Keratinocyte (primary cell): ENCODE measurements at places on chromosomes 1 and 21. TPM values are rescaled to one million over a fixed set of nuclear protein-coding genes. Genes with fewer than 3 reads are reported as not detected.

GRCh38 chr1:17513131-17513530, 26.4 kb upstream of the ARHGEF10L start:
- H3K36me3 ChIP-seq, result no peaks in the 10 kb centered on the region
- no peaks in the 10 kb centered on the region for H3K4me1 ChIP-seq
- no peaks in the 10 kb centered on the region for H3K27me3 ChIP-seq
- H3K4me3 ChIP-seq, result no peak overlapping the region
- H3K27ac ChIP-seq, result no peak overlapping the region

DNA sequence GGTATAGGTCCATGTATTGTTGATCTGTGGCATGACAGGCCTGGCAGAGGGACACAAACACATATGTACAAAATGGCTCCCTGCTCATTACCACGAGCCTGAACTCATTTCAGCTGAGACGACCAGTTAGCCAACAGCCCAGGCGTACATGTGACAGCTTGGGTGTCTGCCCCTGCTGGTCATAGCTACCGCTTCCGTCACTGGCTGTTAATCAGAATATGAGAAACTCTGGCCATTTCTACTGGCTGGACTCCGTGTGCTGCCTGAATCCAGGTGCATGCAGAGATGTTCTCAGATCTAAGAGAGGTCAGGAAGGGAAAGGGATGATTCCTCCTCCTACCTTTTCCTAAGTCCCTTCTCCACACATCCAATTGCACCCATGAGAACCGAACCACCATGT, 144.5 kb downstream of the PBX1 start:
- H3K36me3 ChIP-seq, result no peaks in the 10 kb centered on the region
- no peaks in the 10 kb centered on the region for H3K27me3 ChIP-seq
- no peak overlapping the region for H3K4me3 ChIP-seq
- DNase-seq, result no peak
- no peak overlapping the region for H3K27ac ChIP-seq

DNA sequence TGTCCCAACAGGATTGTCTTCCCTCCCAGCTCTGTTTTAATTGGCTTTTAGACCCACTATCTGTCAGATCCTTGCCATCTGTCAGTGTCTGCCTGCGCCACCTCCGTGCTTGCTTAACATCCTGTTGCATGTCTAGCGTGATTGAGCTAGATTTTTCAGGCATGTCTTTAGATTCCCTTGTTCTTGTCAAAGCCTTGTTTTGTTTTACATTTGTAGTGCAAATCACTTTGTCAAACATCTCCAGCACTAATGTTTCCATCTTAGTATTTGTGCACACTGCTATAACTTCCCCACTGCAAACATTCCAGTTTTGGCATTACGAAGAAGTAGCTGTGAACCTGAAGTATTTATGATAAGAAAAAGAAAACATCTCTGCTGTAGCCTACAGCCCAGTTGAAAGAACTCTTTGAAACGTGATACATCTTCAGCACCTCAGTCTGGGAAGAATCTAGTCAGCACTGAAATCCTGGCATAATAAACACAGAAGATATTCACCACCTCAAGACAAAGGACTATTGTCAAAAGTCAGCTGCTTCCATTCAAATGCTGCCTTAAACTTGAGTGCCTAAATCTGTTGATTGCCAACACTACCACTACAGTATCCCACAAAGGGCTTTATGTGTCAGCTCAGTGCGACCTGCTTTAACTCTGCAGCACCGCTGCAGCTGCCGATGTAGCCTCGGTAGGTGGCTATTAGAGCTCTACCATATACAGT, 105.0 kb downstream of the FNBP1L start:
- DNase-seq, result no peak
- no peak overlapping the region for H3K4me3 ChIP-seq
- H3K27me3 ChIP-seq, result no peaks in the 10 kb centered on the region
- H3K4me1 ChIP-seq, result peaks cover 4% of the 10 kb centered on the region
- peaks cover 5% of the 10 kb centered on the region for H3K36me3 ChIP-seq
- H3K27ac ChIP-seq, result no peak overlapping the region

- no peaks in the 10 kb centered on the region for H3K27me3 ChIP-seq
- H3K36me3 ChIP-seq, result peaks cover 13% of the 10 kb centered on the region
- H3K4me1 ChIP-seq, result no peaks in the 10 kb centered on the region
- no peak overlapping the region for H3K27ac ChIP-seq
- DNase-seq, result no peak
Observed at GRCh38 chr1:113940365-113941244, 11.5 kb downstream of the HIPK1 start.

GRCh38 chr1:51950701-51951100, 39.8 kb downstream of the RAB3B start:
- H3K4me1 ChIP-seq, result peaks cover 21% of the 10 kb centered on the region

Gene PM20D1
- polyA plus RNA-seq, result 0.03 to 0.05 TPM (median 0.04 TPM) in 3 replicates

- H3K4me1 ChIP-seq, result peaks cover 23% of the 10 kb centered on the region
- no peak for DNase-seq
Observed at GRCh38 chr1:159261311-159261710, 40.8 kb upstream of the FCER1A start.

GRCh38 chr1:111924786-111925185, 64.7 kb downstream of the KCND3 start:
- no peak for DNase-seq
- H3K4me3 ChIP-seq, result no peak overlapping the region
- H3K36me3 ChIP-seq, result no peaks in the 10 kb centered on the region
- H3K27me3 ChIP-seq, result peaks cover 3% of the 10 kb centered on the region
- H3K27ac ChIP-seq, result no peak overlapping the region
- H3K4me1 ChIP-seq, result peaks cover 9% of the 10 kb centered on the region

DNA sequence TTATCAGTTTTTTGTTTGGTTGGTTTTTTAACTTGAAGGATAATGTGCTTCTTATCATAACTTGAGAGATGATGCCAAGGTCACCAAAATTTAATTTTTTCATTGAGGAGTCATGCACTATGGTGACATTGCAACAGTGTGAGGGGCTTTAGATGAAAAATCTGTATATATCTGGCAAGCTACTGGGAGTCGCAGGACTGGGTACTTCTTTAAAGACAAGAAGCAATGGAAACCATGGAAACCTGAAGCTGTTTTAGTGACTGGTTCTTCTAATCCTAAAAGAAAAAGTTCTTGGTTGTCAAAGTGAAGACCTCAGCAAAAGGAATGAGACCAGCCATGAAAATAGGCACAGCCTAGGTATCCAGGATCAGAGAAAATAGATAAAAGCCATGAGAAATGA, 31.1 kb downstream of the ZC3H11B start:
- H3K27me3 ChIP-seq, result no peaks in the 10 kb centered on the region
- no peak overlapping the region for H3K4me3 ChIP-seq
- no peaks in the 10 kb centered on the region for H3K36me3 ChIP-seq

Gene SLFNL1
- 0.04 TPM in 1 of 3 replicates, not detected in the others for polyA plus RNA-seq

DNA sequence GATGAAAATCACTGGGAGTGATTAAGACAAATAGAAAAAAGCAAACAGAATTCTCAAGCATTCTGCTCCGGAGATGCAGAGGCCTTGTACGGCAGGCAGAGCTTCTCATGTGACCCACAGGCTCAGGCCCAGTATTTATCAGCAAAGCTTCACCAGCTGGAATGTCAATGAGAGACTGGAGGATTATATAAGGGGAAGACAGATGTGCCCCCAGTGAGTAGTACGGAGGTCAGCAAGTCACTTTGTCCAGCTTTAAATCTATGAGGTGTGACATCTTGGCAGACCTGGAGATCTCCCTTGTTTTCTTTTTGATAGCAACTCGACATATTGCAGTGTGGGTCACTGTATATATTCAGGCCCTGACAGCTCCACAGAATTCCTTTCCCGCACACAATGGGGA, 106.8 kb downstream of the HHIPL2 start:
- H3K4me3 ChIP-seq, result no peak overlapping the region
- H3K4me1 ChIP-seq, result no peaks in the 10 kb centered on the region
- DNase-seq, result no peak
- H3K27me3 ChIP-seq, result no peaks in the 10 kb centered on the region
- no peak overlapping the region for H3K27ac ChIP-seq
- no peaks in the 10 kb centered on the region for H3K36me3 ChIP-seq

DNA sequence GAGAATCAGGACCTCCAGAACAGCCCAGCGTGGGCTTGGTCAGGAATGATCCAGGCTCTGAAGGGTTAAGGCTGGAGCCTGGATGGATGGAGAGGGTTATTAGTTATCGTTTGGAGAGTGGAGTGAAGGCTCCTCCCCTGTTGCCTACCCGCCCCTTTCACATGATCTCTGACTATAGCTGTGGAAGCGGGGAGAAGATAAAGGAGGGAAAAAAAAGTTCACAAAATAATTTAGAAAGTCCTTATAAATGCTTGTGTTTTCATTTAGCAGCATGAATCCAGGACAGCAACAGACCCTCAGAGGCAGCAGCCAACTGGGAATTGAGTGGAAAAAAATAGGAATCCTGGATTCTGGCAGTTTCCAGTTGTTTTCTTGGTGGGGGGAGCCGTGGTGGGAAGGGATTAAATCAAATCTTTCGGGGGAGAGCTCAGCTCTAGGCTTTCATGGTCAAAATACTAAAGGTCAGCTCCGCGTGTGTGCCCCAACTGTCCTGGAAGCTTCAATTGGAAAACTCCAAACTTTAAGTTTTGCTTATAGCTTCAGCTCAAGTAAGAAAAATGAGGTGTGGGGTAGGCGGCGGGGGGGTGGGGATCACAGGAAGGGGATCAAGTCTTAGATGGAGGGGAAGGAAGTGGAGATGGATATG, 595 bp upstream of the DDR2 start:
- H3K36me3 ChIP-seq, result no peaks in the 10 kb centered on the region
- H3K4me1 ChIP-seq, result no peaks in the 10 kb centered on the region
- no peak overlapping the region for H3K27ac ChIP-seq
- H3K27me3 ChIP-seq, result no peaks in the 10 kb centered on the region
- no peak for DNase-seq

GRCh38 chr1:4022715-4023114, 122.6 kb upstream of the C1orf174 start:
- H3K27ac ChIP-seq, result no peak overlapping the region
- DNase-seq, result no peak
- no peaks in the 10 kb centered on the region for H3K27me3 ChIP-seq
- H3K4me1 ChIP-seq, result no peaks in the 10 kb centered on the region
- no peaks in the 10 kb centered on the region for H3K36me3 ChIP-seq

DNA sequence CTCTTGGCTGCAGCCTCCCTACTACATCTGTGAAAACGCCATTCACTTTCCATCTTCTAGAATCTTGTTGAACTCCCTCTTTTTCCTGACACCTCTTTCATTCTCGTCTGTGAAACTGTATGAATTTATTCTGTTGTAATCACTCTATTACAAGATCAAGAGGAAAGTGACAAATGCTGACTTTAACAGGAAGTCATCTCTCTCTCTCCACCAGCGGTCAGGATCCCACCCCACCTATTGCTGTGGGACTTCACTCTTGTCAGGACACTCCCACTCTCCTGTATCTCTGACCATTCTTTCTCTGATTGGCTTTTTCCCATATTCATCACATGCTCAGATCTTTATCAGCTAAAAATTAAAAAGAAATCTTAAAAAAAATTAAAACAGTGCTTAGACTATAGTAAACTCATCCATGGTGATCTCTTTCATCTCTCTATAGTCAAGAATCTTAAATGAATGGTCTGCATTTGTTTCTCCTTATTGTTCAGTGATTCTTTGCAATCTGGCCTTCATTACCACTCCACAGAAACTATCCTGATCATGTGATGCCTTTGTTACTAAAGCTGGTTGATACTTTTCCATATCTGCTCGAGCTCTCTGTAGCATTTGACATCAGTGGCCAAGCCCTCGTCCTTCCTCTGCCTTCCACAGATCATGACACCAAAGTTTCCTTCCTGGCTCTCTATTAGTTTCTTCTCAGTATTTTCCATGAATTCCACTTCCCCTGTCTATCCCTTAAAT, 113.6 kb downstream of the UCHL5 start:
- H3K4me3 ChIP-seq, result no peak overlapping the region
- H3K27ac ChIP-seq, result no peak overlapping the region
- no peaks in the 10 kb centered on the region for H3K4me1 ChIP-seq
- DNase-seq, result no peak
- peaks cover 1% of the 10 kb centered on the region for H3K36me3 ChIP-seq
- no peaks in the 10 kb centered on the region for H3K27me3 ChIP-seq

Gene CFAP141
- not detected in 3 replicates for polyA plus RNA-seq

Gene NKAIN1
- 0.04 TPM in 1 of 3 replicates, not detected in the others for polyA plus RNA-seq

DNA sequence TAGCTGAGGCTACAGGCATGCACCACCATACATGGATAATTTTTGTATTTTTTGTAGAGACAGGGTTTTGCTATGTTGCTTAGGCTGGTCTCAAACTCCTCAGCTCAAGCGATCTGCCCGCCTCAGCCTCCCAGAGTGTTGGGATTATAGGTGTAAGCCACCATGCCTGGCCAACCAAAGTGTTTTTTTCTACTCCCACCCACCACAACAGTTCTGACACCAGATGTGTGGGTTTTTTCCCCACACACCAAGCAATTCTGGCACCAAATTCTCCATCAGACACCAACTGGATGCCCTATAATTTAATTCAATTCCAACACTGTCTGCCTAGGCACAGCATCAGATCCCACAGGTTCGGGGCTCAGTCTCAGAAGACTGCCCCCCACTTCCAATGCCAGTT, 20.6 kb upstream of the KLHDC8A start:
- H3K36me3 ChIP-seq, result no peaks in the 10 kb centered on the region
- DNase-seq, result no peak
- H3K27ac ChIP-seq, result no peak overlapping the region
- H3K4me1 ChIP-seq, result peaks cover 29% of the 10 kb centered on the region
- H3K4me3 ChIP-seq, result no peak overlapping the region

DNA sequence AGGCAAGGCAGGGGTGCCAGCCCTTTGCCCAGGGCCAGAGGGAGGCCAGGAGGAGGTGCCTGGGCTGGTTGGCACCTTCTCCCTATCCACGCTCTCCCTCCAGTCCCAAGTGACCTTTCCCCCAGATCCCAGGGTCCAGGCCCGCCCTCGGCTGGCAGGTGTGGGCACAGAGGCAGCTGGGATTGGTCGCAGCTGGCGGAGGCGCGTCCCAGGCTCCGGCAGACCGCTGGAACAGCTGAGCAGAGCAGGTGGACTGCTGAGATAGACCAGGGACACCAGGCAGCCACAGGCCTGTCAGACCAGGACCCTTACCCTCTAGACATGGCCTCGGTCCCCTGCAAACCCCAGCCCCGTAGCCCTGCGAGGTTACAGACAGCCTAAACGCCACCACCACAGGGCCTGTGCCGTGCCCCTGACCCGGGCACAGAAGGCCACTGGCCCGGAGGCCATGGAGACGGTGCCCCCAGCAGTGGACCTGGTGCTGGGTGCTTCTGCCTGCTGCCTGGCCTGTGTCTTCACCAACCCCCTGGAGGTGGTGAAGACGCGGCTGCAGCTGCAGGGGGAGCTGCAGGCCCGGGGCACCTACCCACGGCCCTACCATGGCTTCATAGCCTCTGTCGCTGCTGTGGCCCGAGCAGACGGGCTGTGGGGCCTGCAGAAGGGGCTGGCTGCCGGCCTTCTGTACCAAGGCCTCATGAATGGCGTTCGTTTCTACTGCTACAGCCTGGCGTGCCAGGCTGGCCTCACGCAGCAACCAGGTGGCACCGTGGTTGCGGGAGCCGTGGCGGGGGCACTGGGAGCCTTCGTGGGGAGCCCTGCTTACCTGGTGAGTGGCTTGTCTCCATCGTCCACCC, at the start of gene SLC25A34:
TSS of gene SLC25A34 (plus strand) at position 221 of the 854 bp plus-strand sequence. CDS start at position 449, 228 bp downstream.
- H3K4me3 ChIP-seq, result no peak within 1 kb of the TSS
- peaks cover 12% of the 10 kb centered on the region for H3K4me1 ChIP-seq
- DNase-seq, result no peak
- H3K36me3 ChIP-seq, result peaks cover 17% of the 10 kb centered on the region

Gene S100A2
- polyA plus RNA-seq, result 10,013 to 12,757 TPM (median 12,412 TPM) in 3 replicates
